ENCODE measurements at places on chromosomes 1 and 21.

DNA sequence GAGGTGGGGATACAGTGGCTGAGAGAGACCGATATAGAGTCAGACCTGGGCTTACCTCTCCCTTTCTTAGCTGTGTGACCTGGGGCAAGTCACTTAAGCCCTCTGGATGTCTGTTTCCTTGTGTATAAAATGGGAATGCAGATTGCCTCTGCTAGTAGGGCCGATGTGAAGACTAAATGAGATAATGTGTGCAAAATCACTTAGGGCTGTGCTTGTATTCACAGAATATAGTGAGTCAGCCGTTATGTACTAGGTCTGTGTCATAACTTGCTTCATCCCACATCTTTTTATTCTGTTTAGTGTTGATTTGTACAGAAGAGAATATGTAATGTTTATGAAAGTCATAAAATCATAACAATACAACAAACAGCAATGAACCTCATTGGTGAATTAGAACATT lies 56.0 kb downstream of the PTPRU start:
- DNase-seq = no peak

- no peak for DNase-seq
Observed at GRCh38 chr1:6325482-6325881, 64.6 kb upstream of the GPR153 start.

DNA sequence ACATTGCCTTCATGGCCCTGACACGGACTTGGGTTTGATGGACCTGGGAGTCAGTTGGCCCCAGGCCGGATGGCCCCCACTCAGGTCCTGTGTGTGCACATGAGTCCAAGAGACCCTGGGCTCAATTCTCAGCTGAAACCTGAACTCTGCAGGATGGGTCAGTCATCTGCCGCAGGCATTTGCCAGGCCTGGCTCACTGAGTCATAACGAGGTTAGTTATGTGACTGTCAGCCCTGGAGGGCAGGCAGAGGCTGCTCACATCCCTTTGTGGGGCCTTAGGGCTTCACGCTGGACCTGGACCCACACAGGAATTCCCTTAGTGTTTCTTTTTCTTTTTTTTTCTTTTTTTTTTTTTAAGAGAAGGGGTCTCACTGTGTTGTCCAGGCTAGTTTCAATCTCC lies 46.5 kb downstream of the PSMG1 start:
- DNase-seq = no peak

DNA sequence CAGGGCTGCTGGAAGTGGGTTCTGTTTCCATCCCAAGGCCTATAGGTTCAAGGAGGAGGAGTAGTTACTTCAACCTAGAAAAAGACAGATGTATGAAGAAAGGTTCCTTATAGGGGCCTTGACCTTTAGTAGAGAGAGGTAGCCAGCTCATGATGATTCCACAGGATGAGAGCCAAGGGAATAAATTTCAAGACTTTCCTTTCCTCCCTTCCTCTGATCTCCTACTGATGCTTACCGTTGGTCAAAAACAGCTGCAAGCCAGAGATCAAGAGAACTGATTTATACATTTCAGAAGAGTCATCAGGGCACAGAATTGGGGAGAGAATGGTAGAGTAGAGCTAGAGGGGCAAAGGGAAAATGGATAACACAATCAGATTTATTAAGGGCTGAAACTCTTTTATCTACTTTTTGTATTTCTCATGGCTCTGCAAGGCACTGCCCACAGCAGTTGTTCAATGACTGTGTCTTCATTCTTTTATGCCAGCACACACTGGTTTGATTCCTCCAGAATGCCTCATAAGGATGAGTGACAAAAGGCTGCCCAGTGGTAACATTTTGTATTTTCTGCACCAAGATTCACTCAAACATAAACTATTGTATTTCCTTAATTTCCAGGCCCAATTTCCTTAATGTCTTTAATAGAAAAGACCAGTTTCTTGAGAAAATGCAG lies 37.4 kb downstream of the AK5 start:
- DNase-seq = no peak

GRCh38 chr1:167477986-167478385 lies 40.3 kb downstream of the CD247 start:
- no peak for DNase-seq

- DNase-seq = no peak
Observed at GRCh38 chr1:93615582-93616150, 66.0 kb downstream of the BCAR3 start.

DNA sequence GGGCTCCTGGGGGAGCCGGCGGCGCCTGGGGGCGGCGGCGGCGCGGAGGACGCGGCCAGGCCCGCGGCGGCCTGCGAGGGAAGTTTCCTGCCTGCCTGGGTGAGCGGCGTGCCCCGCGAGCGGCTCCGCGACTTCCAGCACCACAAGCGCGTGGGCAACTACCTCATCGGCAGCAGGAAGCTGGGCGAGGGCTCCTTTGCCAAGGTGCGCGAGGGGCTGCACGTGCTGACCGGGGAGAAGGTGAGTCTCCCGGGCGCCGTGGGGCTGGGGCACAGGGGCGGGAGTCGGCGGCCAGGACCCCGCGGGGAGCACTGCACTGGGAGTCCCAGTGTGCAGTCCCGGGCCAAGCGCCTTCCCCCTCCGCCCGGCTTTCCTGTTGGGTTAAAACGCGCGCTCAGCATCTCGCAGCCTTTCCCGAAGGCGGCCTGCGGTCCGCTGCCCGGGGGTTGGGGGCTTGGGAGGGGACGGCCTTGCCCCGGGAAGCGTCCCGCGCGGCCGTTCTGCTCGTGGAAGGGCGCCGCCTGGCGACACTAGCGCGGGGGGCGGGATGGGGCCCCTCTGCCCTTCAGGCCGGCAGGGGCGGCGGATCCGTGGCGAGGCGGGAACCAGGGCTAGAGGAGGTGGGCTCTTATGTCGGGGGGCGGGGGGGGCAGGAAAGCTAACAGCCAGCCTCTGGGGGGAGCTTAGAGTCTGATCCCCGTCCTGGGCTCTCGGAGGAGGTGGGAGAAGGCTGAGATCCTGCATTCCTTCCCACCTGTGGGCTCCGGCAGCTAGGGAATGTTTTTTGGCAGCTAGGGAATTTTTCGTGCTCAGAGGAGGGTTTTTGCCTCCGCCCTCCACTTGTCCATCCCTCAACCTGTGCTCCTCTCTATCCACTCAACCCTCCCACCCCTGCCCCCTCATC lies 1.1 kb downstream of the HUNK start:
- DNase-seq = peak; percentile 63

DNA sequence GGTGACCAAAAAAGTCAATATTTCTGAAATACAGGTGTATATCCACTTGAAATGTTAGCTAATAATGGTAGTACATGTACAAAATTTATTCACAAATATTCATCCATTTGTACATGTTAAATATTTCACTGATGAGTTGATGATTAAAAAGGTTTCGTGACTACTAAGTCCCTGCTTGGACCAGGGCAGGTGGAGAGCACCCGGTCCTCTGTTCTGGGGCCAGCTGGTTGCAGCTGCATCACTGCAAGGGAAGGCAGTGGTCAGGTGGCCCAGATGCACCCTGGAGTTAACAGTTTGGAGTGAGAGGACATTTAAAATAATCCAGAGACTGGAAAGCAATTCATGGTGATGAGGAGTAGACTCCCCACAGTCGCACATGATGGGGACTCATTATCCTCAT lies 141.2 kb downstream of the ZBTB18 start:
- DNase-seq = no peak

DNA sequence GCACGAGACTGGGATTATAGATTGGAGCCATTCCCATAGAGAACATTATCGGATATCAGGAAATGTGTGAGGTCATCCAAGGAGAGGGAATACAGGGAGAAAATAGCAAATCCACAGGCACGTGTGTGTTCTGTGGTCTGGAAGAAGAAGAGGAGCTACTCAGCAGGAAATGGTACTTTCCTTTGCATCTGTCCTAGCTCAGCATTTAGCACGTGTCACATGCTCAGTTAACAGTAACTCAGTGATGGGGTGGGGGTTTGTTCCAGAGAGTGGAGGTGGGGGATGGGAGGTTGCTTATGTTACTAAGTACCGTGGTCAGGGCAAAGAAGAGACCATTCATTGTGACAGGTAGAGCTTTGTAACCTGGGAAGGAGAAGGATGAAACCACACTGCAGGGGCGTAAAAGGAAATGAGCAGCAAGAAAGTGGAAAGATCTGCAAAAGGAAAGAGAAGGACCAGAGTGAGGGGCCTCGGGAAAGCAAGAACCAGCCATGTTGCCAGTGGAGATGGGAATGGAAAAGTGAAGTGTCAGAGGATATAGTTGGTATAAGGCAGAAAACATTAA lies 100.4 kb downstream of the ATP5PO start:
- no peak for DNase-seq

DNA sequence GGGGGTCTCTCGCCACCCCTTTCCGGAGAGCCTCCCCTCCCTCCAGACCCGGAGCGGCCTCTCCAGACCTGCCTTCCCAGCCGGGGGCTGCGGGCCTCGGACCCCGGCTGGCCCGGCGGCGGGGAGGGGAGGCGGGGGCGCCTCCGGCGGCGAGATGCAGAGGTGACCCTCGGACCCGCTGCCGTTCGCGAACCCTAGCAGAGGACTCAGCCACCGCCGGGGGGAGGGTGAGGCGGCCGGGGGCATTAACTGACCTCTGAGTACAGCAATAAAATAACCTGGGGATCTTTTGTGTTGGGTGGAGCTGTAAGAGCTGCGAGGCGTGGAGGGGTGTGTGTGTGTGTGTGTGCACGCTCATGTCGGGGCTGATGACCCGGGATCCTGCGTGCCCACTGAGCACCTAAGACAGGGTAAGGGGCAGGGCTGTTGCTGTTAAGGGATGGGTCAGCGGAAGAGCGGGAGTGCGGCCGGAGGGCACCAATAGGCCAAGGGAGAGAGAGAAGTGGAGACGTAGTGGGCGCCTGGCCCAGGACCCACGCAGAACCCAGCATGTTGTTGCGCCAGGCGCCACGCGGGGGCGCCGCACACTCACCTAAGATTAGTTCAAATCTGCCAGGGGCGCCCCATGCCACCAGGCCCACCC lies 6.3 kb downstream of the HAPLN2 start:
- peak; percentile 66 for DNase-seq

GRCh38 chr1:97379387-97380075 lies 541.3 kb downstream of the DPYD start:
- DNase-seq = no peak

GRCh38 chr1:67058761-67059160 lies 4.8 kb upstream of the SLC35D1 start:
- no peak for DNase-seq
